Stimulated activated CD8-positive, alpha-beta memory T cell treated with anti-CD3 and anti-CD28 coated beads, Interleukin-4, amount 100 ng/mL, for 4 hours (primary cell): ENCODE measurements at places on chromosomes 2 and 18.

- no peak for DNase-seq
These were observed 11.4 kb downstream of the CUL3 start for GRCh38 chr2:224573724-224574123.

GRCh38 chr18:51038110-51038509 lies 8.1 kb downstream of the SMAD4 start:
- DNase-seq, result no peak

GRCh38 chr2:220469201-220469600 lies 841.8 kb downstream of the SLC4A3 start:
- no peak for DNase-seq

DNA sequence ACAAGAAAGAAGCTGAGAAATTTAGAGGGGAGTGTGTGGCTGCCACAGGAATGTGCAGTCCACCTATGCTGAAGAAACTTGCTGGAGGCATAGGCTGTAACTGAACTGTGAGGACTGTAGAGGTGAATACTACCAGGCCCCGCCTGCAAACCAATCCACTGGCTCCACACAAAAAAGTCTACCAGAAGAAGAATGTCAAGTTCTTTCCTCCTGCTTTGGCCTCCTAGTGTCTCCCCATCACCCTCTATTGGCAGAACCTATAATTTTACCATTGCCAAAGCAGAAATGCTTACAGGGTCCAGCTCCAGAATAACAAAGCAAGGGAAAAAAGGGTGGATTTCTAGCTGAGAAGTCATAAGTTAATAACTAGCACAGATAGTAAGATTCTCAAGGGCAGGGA lies 5.9 kb upstream of the ATP5MC3 start:
- DNase-seq, result no peak

- no peak for DNase-seq
These were observed 21.7 kb upstream of the PPP3R1 start for GRCh38 chr2:68274022-68274421.

DNA sequence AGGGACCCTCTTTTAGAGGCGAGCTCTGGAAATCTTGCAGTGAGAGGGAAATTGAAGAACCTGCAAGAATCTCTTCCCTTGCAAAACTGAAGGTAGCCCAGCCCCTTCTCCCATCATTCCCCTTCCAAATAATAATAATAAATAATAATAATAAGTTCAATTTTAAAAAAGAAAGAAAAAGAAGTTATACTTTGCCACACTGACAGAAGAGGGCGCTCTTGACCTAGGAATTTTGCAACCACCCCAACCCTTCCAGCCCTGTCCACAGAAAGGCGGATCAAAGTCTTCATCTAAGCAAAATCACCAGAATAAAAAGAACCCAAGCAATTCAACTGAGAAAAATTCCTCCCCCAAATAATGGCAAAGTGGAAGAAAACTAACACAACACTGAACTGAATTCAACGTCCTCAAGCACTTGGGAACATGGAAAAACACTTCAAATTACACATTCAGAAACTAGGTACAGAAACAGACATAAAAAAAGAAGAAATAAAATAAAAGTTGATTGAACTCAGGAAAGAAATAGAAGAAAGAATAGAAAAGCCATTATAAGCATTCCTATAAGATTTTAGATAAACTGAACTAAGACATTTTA lies 98.9 kb upstream of the GLS start:
- DNase-seq, result peak; percentile 10

DNA sequence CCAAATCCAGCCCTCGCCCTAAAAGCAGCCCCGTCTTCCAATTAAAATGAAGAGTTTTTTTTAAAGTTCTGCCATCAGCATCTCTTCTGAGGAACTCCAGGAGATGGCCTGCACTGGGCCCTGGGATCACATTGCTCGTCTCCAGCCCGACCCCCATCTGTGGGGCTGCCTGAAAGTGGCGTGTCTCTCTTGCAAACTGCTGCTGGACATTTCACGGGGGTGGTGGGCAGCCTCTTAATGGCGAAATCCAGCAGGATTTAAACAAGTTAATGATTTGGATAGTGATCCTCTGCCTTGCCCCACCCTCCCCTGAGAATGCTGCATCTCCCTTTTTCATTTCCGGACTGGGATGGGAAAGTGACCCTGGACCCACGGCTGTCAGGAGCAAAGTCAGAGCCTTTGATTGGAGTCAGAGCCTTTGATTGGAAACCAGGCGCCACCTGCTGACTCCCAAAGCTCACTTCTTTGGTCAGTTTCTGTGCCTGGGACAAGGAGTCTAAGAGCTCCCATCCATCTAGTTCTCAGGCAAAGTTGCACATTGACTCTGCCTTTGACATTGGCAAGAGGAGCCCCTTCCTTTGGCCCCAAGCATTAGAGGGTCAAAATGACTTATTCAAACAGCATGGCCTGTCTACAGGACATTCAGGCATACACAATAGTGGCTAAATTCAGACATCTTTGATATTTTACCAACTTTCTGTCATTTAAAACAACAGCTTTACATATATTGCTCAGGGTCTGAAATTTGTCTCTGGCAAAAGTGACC lies 155.2 kb downstream of the SH3BP4 start:
- DNase-seq, result no peak

DNA sequence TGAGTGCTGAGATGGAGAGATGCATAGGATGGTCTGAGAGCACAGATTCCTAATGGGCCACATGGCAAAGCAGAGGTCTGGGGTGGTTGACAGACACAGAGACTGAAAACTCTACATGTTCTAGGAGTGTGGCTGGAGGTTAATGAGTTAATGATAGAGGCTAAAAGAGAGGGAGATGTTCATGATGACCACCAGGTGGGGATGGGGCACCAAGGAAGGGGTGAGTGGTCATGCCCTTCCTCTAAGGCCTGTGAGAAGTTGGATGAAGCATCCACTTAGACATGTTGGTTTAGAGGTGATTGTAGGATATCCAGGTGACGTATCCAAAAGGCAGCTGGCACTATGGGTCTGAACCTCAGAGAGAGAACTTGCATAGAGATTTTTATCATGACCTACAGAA lies 102.1 kb downstream of the LRP2 start:
- no peak for DNase-seq

- DNase-seq, result no peak
These were observed 99.8 kb upstream of the DAPL1 start for GRCh38 chr2:158695305-158695704.

GRCh38 chr2:230144355-230144754 lies 75.4 kb downstream of the SP110 start:
- no peak for DNase-seq

GRCh38 chr18:26004832-26005231 lies 85.6 kb downstream of the SS18 start:
- DNase-seq, result no peak

GRCh38 chr2:239539776-239540100 lies 138.9 kb upstream of the HDAC4 start:
- no peak for DNase-seq

- no peak for DNase-seq
These were observed 5.3 kb downstream of the ITM2C start for GRCh38 chr2:230869914-230870543.

DNA sequence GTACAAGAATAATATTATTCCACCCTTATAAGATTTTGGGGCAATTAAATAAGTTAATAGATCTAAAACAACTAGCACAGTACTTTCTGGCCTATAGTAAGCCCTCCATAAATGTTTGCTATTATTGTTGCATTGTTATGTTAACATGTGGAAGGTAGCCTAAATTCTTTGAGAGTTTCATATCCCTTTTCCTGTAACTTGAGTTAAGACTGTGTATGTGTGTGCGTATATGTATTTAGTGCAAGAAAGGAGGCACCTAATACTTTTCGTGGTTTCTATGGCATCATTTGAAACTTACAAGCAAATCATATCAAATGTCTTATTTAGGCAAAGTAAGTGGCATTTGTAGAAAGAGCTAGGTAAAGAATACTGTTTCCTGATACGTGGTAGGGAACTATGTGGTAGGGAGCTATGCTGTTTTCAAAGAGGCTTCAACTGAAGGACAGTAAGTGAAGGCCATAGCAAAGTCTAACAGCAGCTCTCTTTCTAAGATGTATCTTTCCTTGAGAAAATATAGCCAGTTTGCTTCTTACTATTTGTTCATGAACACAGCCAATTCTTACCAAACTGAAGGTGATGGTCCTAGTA lies 36.8 kb upstream of the C2orf74 start:
- no peak for DNase-seq

DNA sequence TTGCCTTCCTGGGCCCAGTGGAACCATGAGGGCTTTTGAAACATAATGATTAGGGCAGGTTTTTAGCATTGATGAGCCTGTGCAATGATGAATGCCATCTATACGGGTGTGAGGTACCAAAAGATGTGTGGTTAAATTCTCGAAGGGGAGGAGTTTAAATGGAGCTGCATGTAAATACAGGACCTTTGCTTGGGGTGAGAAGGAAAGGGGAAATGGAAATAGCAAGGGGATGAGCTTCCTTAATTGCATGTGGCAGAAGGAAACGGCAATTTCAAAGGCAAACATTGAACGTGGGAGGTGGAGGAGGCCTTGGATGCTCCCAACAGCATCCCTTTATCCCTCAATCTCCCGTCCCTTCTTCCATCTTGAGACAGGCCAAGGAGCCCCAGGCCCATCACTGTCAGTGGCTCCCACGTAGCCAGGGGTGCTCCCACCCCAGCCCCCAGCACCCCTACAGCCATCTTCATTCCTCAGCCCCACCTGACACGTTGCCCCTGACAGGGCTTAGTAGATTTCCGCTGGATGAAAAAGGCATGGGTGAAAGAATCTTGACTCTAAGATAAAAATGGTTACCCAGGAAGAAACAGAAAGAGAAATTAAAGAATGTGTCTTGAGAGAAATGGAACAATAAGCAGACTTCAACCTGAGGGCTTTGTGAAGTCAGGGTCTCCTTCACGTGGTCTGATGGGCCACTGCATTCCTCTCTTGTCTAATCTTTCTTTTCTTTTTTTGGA lies 32.5 kb downstream of the INPP5D start:
- DNase-seq, result no peak

DNA sequence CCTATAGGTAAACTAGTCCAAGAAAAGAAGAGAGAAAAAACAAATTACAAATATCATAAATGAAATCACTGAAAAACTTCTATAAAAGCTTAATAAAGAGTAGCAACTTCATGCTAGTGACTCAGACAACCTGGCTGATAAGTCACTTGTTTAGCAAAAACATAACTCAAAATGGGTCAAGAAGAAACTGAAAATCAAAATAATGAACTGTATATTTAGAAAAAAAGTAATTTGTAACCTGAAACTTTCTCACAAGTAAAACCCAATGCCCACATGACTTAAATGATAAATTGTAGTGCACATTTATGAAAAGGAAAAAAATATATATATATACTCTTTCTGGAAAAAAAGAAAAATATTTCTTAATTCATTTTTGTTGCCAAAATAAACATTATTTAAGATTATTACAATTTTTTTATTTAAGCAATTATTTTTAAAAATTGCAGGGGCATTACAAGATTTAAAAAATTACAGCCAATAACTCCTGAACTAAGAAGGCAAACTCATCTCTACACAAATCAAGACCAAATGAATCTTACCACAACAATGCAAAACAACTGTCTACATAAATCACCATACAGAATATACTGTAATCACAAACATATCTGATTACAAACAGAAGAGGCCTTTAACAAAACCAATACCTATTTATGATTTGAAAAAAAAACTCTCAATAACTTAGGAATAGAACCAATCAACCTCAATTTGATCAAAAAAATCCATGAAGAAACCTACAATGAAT lies 406.3 kb downstream of the CDH7 start:
- no peak for DNase-seq

- no peak for DNase-seq
These were observed 122.6 kb downstream of the CTIF start for GRCh38 chr18:48661421-48661820.

DNA sequence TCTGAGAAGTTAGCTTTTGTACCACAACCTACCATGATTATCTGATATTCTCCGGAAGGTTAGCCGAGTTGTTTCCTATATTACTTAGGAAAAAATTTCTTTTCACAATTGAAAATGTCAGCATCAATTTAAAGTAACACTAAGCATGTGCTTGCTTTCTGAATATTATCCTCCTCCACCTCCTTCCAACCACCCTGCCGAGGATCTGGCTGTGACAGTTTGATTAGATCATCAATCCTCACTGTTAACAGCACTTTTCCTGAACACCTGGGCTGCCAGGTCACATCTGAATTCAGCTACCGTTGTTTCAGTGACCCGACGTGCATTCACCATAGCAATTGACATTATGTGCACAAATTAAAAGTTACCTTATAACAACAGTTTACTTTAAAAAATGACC lies 207.0 kb downstream of the ZNF407 start:
- DNase-seq, result no peak

DNA sequence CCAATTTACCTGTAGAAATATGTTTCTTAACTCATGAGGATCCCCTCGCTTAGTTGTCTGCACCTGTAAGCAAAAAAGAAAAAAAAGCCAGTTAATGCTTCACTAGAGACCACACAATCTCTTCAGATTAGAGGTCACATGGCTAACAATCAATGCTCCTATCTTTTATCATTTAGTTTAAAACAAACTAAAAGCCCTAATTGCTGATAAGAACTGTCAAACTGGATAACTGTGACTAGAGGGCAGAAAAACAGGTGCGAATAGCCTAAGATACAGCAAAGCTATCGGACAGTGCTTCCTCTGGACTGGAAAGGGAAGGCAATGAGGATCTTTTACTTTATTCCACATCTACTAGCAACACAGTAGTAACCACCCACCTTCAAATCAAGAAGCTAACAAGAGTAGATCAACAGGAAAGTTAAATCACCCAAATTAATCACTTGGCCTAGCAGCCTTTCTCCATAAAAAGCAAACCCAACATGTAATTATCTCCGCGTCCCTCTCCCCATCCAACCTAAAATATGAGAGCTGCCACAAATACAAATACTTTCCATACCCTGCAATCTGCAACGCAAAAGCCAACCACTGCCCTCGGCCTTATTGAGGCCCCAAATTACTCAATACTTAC lies 734 bp downstream of the SLC25A12 start:
- DNase-seq, result no peak

DNA sequence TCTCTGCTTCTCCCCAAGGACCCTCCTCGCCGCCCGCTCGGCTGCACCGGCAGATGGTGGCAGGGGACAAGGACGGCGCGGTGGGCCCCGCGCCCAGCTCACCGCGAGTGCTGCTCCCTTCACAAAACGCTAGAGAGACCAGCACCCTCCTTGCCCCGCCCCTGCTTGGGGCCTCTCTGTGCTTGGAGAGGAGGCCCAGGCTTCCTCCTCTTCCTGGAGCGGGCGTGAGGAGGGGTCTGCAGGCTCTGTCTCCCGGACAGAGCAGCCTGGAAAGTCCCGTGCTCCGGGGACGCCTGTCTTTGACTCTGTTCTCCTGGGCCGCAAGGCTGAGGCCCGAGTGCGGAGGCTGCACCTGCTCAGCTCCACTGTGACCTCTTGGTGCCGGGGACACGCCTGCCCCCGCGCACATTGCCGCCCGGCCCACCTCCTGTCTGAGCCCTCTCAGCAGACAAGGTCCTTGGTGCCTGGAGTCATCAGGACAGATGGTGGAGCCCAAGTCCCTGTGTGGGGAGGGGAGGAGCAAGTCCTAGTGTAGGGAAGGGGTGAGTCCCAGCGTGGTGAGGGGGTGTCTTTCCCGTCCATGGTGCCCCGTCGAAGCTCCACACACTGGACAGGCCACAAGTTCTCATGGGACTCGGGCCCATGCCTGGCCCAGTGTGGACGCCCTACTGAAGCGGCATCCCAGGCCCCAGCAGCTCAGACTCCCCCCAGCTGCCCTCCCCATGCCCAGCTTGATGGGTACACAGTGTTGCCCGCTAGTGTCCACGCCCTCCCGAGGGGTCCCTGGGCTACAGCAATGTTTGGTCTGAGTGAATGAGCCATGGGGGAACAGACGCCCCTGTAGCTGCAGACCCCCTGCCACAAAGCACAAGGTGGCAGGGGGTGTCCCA lies 33.8 kb downstream of the RTP5 start:
- no peak for DNase-seq
